Activated T-cell treated with anti-CD3 and anti-CD28 coated beads, Interleukin-2, amount 50 U/mL, for 72 hours (primary cell): ENCODE measurements at places on chromosomes 5 and 9. TPM values are rescaled to one million over a fixed set of nuclear protein-coding genes. Genes with fewer than 3 reads are reported as not detected.

DNA sequence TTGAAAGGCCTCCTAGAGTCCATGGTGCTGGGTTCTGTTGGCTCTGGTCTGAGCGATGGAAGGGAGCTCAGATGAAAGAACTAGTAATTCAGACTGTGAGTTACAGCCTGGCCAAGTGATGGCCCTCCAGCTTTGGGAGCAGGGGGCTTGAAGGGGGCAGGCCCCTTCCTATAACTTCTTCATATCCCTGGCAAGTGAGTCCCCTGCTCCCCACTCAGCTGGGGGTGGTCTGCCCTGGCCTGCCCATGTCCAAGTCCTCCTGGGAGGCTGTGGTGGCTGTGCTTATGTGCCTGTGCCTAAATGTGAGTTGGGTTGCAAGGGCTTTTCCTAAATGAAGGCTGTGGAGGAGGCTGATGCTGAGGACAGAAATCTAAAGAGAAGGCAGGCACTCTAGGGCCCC, 80.1 kb downstream of the MACROH2A1 start:
- DNase-seq: no peak

GRCh38 chr5:170273968-170274710, 23.4 kb downstream of the LCP2 start:
- peak; percentile 60 for DNase-seq

DNA sequence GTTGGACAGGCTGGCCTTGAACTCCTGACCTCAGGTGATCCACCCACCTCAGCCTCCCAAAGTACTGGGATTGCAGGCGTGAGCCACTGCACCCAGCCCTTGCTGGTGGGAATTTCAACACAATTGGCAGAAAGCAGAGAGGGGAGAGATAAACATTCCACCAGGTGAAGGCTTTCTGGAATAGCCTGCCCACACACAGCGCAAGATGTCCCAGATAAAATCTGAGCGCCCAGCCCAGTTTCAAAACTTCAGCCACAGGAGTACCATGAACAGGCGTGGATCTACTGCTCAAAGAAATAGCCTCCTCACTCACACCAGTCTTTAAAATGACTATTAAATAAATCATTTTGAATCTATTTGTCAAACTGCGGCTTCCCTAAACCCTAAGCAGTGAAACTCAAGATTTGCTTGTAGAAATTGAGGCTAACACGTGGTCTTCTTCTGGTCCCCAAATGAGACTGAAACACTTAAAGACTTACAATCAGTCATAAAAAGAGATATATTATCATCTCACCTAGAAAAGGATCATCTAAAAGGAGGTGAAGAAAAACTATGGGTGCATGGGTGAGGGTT, 34.7 kb downstream of the CAPSL start:
- DNase-seq: peak; percentile 44

DNA sequence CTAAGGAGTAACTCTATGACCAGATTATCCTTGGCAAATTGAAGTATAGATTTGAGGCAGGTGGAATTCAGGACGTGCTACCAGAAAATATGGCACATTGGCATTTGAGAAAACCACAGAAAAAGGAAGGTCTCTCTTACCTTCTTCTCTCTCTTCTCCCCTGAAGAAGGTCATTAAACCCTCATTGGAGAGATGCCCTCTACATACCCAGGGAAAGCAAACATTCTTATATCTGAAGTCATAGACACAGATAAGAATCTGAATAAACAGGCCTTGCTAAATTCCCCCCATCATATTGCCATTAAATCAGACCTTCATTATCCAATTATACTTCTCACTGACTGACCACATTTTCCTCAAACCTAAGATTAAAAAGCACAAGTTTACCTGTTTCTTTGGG, 17.8 kb downstream of the SPINK1 start:
- no peak for DNase-seq

- no peak for DNase-seq
Observed at GRCh38 chr5:1208743-1209488, 7.5 kb downstream of the SLC6A19 start.

DNA sequence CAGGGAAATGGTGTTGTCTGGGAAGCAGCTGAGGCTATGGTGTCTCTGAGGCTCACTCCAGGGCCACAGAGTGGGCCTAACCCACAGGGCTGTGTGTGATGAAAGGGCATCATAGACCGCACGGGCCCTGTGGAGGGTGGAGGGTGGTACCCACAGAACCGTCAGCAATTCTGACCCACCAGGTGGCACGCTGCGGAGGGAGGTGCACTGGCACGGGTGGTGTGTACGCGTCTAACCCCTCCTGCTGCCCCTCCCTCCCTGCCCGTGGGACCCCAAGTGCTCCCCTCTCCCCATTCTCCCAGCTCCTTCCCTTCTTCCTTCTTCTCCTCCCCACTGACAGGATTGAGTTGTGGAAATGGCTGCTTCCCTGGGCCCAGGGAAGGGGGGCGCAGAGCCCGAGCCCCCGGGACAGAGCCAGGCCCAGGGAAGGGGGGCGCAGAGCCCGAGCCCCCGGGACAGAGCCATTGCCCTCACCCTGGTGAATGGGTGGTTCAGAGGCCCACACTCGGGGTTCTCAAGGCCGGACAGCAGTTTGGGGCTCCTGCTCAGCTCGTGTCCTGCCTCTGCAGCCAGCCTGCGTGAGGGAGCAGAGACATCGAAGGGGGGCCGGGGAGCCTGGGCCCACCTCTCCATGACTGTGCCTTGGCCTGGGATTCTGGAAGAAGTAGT, 6.8 kb downstream of the LCN10 start:
- no peak for DNase-seq

- DNase-seq: no peak
Observed at GRCh38 chr5:102048940-102049339, 247.1 kb downstream of the SLCO4C1 start.

- no peak for DNase-seq
Observed at GRCh38 chr5:180143656-180144364, 65.2 kb downstream of the RASGEF1C start.

ZNF879 gene
- total RNA-seq: 2.6 TPM

LHX2 gene
- total RNA-seq: not detected

SIT1 gene
- total RNA-seq: 65.6 TPM

DNA sequence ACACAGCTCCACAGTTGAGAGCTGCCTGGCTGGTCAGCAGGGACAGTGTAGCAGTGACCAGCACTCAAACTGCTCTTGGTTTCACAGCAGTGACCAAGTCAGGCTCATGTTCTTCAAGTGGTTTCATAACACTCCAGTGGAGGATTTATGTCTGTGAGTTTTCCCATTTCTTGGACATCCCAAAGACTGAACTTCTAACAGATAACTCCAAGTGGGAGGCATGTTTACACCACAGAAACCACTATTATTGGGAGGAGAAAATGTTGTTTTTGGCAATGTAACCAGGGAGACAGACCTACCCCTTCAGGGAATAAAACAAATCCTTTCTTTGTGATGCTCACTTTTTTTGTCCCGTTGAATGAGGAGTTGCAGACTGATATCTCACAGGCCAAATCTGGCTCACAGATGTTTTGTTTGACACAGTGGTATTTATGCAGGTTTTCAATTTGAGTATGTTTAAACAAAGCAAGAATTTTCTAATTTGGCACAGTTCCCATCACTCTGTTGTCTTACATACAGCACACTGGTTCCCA, 141.5 kb downstream of the RMI1 start:
- DNase-seq: no peak

PFN3 gene
- total RNA-seq: not detected

- DNase-seq: no peak
Observed at GRCh38 chr5:158139161-158139560, 280.2 kb upstream of the CLINT1 start.

DNA sequence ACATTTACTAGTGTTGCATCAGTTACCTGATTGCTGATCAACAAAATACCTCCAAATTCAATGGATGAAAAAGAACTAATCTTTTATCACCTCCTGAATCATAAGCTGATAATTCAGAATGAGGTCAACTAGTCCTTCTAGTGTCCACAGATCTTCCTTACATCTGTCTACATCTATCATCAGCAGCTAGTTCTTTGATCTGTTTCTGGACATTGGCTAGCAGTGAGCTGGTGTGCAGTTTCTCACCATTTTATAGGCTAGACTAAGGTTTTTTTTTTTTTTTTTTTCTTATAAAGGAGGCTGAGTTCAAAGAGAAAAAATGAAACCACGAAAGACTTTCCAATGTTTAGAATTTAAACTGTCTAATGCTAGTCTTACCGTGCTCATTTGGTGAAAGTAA, 534.3 kb upstream of the ST8SIA4 start:
- no peak for DNase-seq

OBP2B gene
- total RNA-seq: not detected

DNA sequence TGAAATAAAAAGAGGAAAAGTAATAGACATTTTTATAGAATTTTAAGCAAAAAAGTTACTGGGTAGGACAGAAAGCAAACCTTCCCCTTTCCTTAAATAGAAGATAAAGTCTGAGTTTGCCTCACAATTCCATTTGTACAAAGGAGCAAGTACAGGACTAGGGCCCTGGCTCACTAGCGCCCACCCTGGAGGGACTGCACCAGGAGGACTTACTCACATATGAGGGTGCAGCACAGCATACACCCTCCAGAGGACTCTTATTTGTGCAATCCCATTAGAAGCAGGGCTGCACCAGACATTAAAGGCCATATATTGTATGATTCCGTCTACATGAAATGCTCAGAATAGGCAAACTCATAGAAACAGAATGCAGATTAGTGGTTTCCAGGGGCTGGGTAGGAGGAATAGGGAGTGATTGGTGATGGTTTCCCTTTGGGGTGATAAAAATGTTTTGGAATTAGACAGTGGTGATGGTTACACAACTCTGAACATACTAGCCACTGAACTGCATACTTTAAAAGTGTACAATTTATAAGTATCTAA, 4.5 kb downstream of the REEP5 start:
- DNase-seq: no peak

- DNase-seq: no peak
Observed at GRCh38 chr5:180646289-180646962, 3.0 kb downstream of the FLT4 start.

CAAP1 gene
- 16.6 TPM for total RNA-seq

NRARP gene
- total RNA-seq: 2.0 TPM

ARHGEF37 gene
- 1.6 TPM for total RNA-seq

- no peak for DNase-seq
Observed at GRCh38 chr5:180401229-180401907, 48.2 kb upstream of the GFPT2 start.

DNA sequence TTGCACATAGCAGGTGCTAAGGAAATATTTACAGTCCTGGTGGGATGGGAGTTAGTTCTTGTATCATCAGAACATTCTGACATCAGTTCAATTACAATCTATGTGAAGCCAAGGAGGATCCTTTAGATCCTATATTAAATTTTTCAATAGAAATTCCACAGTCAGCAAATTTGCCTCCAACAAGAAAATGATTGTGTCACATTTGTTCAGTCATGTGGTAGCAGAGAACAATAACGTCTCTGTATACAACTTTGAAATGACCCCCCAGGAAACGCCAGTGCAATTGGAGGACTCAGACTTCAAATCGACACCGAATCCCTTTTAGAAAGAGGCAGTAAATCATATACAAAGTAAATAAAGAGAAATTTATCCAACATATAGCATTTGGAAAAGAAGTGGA, 392.1 kb downstream of the DTWD2 start:
- DNase-seq: no peak

CBY3 gene
- total RNA-seq: 0.44 TPM
